ENCODE measurements at places on chromosomes 2 and 18.
A peak's percentile ranks its signal among the peaks of the same experiment; 100 is the strongest.

GRCh38 chr2:62586981-62587380 lies 81.0 kb upstream of the TMEM17 start:
- DNase-seq: no peak

DNA sequence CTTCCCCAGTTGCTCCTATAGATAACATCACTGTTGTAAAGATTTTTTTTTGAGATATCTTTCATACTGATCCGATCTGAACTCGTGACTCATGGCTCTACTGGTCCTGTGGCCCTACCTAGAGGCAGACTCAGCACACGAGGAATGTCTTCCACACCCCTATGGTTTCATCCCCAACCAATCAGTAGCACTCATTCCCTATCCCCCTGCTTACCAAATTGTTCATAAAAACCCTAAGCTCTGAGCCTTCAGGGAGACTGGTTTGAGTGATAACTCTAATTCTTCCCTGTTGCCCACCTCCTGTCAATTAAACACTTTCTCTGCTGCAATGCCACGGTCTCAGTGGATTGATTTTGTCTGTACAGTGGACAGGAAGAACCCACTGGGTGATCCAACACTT lies 4.2 kb upstream of the SAP130 start:
- no peak for DNase-seq

DNA sequence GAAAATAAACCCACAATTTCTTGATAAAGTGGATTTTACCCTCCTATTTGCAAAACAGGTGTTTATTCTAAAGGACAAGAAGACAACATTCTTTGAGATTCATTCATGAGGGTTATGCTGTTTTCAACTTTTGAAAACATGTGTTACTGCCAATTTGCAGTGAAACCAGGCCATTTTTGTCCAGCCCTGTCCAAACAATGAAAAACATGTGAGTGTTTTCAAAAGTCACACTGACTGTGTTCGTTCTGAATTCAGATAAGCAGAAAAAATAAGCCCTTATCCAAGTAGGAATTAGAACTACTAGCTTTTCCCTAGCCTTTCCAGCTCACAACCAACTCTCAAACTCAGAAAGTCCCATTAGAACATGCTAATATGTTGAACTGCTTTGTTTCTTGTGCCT lies 148.1 kb upstream of the PID1 start:
- no peak for DNase-seq

GRCh38 chr18:69213842-69214241 lies 186.8 kb upstream of the DOK6 start:
- DNase-seq: no peak

- DNase-seq: no peak
Measured at GRCh38 chr2:149050188-149050587, 11.7 kb downstream of the LYPD6B start.

- DNase-seq: no peak
Measured at GRCh38 chr2:111668274-111668616, 215.7 kb downstream of the ANAPC1 start.

DNA sequence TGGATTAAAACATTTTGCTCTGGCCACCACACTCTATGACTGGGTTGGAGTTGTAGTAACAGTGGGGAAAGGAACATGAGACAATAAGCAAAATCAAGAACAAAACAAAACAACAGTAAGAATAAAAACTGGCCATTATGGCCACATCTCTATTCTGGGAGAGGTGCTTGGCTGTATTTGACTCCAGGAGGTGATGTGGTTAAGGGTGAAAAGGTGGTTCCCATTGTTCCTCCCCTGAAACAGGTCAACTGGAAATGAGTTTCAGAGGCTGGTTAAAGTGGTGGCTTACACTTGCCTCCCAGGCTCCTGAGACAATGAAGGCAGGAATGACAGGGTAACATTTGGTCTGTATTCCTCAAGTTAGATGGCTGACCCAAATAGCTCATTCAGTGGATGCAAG lies 67.3 kb upstream of the FANCL start:
- no peak for DNase-seq

DNA sequence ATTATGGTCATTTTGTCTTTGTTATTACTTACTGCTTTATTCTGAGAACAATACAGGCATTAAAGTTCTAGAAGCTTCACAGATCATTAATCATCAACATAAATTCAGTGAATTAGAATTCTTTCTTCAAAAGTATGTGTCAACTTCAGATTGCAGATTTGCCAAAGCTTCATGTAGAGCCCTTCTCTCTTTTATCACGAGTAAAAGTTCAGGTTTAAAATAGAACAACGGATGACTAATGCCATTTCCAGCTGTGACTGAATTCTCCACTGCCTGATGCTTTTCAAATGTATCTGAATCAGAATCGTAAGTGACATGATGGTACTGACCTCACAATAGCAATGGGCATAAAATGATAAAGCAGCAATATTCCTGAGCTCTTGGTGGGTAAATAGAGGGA lies 116.0 kb downstream of the ABCA12 start:
- DNase-seq: no peak

DNA sequence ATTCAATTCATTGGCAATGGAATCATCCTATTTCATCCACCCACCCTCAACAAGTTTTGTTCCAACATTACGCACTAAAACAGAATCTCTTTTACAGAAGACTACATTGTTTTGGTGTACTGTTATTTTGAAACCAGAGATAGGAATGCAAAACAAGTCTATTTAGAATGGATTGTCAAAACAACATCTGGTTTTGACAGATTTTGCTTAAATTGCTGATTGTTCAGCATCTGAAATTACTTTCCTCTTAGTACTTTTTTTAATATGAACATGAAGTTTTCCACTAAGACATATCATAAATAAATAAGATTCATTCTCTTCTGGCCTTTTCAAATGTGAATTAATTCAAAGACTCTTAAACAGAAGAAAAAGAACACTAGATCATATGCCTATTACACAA lies 323.9 kb upstream of the TFPI start:
- DNase-seq: no peak

DNA sequence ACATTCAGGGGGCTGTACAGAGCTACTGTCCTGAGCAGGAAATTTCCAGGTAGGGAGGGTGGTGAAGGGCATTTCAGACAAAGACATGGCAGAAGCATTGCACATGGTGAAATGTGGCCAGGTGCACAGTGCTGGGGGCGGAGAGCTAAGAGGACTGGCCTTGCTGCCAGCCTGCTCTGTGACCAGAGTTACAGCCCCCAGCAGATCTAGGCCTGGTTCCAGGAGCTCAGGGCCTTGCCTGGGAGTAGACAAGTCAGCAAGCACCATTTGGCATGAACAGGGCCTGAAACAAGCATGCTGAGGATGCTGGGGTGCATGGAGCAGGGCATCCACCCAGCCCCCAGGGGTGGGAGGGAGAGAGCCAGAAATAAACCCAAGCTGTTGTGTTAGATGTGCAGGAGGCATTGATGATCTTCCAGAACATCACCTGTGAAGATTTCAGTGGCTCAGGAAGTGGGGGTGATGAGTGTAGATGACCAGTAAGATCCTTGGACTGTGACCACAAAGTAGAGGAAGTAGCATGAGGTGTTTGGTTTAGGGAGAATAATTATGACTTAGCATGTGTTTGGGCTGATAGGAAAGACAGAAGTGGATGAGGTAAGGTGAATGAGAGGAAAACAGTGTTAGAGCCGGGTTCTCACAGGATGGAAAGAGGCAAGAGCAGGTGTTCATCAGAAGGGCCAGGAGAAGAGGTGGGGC lies 61.1 kb downstream of the COA5 start:
- no peak for DNase-seq

DNA sequence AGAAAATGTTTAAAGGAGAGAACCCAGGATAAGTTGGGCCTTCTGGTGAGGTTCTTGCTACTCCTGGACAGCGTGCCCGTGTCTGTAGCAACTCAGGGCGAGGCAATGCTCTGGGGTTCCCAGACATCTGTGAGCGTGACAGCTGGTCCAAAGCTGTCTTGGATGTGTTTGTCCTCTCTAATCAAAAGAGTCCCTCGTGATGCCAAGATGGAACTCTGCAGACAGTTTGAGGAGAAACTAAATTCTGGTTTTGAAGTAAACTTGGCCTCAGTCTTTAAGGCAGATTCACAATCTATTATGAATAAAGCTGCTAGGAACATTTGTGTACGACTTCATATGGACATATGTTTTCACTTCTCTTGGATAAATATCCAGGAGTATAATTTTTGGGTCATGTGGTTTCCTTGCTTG lies 47.3 kb downstream of the TMEM17 start:
- no peak for DNase-seq

- no peak for DNase-seq
Measured at GRCh38 chr2:27212626-27213471, 781 bp upstream of the SLC5A6 start.

DNA sequence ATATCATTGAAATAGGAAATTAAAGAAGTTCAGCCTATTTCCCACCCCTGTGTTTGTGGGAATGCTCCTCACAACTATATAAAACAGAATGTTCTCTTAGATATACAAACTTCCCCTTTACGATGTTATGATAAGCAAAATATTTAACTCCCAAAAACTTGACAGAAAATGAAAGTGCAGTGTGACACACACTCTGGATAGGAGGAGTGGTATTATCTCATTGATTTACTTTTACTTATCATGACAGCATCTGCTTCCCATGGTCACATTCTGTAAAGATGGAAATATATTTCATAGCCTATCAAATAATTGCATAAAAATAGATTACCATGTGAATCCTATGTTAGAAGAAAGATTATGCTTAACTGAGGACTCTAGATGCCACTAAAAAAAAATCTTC lies 96.6 kb upstream of the STK17B start:
- no peak for DNase-seq

DNA sequence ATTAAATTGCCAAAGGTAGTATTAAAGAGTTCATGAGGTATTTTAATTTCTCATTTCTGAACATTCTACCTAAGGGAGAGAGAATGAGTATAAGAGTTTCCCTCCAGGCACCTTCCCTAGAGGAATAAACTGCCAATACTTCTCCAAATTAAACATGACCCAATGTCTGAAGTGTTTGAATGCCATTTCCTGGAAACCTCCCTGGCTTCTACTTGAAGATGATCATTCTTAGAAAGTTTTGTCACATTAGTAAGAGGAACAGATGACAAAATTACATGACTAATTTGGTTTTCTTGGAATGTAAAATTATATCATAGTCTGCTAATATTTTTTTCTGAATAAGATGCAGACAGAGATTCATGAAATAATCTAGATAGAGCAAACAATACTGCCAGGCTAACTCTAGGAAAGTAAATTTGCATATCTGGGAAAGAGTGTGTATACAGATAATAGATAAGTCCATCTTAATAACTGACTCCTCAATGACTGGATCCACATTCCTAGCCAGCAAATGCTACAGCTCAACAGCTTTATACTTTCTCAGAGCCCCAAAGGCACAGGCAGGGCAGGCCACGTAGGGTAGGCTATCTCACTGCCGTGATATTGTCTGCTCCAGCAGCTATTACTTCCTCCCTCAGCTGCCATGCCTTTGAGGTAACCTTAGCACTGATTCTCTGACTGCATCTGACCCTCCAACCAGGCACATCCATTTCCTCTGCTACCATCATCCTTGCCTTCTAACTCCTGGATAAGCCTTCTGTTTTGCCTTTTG lies 630.8 kb upstream of the PIK3C3 start:
- no peak for DNase-seq

DNA sequence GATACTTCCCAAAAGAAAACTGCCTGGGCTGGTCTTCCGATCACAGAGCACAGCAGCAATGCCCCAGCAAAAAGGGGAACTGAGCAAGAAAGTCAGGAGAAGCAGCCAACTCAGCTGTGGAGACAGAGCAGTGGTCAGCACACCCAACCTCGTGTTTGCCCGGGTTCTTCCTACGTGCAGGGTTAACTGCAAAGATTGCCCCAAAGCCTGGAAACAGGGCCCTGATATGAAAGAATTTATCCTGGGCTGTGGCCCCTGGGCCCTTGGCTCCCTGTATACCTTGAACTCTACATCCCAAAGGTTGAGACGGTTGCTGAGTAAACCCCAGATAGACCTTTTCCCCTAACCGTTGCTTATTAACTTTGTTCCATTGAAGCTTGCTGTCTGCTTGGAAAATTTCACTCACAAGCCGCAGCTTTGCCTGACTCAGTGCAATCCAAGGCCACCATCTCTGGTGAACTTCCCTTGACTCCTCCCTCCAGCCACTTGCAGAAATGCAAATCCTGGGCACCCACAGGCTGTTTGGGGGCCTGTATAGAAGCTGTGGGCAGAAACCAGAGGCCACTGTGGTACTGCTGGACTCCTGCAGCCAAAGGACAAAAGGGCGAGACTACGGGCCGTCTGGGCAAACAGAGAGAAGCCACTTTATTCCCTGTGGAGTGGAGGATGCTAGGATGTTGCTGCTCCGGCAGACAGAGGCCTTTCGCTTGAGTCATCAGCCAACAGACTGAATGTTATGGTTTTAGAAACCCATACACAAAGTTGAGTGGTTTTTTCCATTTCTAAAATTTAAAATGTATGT lies 18.2 kb downstream of the NRP2 start:
- DNase-seq: peak; percentile 57

DNA sequence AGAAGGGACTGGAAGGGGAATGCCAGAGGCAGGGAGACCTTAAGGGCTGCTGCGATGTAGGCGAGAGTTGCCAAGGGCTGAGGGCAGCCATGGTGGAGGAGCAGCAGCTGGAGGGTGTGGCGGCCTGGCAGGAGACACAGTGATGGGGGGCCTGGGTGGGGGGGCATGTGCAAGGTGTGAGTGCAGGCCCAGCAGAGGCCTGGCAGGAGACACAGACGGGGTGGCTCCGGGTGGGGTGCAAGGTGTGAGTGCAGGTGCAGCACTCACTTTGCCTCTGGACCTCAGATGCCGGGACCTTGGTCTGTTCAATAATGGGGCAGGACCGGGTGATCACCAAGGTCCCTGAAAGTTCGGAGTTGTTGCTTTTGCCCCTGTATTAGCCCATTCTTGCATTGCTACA lies 76.2 kb upstream of the ODC1 start:
- no peak for DNase-seq

GRCh38 chr18:13382366-13382953 lies 163.9 kb downstream of the LDLRAD4 start:
- peak; percentile 55 for DNase-seq

DNA sequence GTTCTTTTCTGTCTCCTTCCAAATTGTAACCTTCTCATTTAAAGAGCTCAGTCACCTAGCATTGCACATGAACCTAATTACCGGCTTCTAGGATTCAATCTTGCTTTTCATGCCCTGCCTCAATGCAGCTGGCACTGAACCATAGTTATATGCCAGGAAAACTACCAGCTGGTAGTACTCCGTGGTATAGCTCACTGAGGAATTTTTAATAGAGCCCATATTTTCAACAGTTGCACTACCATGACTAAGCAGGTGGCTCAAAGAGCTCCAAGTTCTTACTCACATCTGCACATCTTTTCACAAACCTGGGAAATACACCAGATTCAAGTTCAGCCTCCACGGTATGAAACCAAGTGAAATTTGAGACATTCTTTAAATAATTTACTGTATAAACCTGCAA lies 363.5 kb downstream of the GRB14 start:
- no peak for DNase-seq

GRCh38 chr2:191795715-191796114 lies 51.2 kb downstream of the CAVIN2 start:
- DNase-seq: no peak

DNA sequence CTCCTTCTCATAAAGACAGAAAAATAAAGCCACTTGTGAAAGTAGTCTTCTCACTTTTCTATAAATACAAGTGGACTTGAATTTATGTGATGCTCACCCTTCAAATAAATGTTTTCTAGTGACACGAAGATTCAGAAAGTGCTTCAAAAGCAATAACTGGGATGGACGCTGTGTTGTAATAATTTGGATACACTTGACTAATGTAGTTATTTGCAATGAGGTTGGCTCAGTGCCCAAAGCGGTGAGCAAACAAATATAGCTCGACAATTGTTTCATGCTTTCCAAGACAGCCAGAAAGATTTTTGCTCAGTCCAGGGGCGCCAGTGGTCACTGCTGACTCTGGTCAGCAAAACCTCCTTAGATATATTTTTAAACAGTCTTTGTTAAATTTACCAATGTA lies 278.6 kb upstream of the KLHL14 start:
- DNase-seq: no peak

GRCh38 chr18:51010218-51010617 lies 19.8 kb upstream of the SMAD4 start:
- DNase-seq: no peak
